Stimulated activated CD8-positive, alpha-beta memory T cell treated with anti-CD3 and anti-CD28 coated beads, Interleukin-2, amount 100 ng/mL, for 1 hour (primary cell): ENCODE measurements at places on chromosomes 5 and 9.
A peak's percentile ranks its signal among the peaks of the same experiment; 100 is the strongest.

- no peak for DNase-seq
Observed at GRCh38 chr9:89079391-89079790, 88.1 kb downstream of the S1PR3 start.

DNA sequence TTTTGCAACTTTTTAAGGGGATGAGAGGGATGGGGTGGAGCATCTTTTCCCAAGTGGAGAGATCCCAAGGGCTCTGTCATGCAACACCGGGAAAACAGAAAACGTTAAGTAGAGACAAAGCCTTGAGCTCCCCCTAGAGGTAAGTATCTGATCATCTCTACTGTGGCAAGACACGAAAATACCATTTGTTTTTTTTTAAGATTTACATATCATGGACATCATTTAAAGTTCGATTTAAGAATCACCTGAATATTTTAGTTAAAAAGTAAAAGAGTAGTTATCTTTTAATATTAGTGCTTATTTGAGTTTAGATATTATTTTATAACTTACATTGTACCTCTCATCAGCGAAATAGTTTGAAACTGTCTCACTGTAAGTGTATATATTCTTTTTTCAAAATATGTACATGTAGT, 200.4 kb downstream of the LRRC70 start:
- DNase-seq = no peak

DNA sequence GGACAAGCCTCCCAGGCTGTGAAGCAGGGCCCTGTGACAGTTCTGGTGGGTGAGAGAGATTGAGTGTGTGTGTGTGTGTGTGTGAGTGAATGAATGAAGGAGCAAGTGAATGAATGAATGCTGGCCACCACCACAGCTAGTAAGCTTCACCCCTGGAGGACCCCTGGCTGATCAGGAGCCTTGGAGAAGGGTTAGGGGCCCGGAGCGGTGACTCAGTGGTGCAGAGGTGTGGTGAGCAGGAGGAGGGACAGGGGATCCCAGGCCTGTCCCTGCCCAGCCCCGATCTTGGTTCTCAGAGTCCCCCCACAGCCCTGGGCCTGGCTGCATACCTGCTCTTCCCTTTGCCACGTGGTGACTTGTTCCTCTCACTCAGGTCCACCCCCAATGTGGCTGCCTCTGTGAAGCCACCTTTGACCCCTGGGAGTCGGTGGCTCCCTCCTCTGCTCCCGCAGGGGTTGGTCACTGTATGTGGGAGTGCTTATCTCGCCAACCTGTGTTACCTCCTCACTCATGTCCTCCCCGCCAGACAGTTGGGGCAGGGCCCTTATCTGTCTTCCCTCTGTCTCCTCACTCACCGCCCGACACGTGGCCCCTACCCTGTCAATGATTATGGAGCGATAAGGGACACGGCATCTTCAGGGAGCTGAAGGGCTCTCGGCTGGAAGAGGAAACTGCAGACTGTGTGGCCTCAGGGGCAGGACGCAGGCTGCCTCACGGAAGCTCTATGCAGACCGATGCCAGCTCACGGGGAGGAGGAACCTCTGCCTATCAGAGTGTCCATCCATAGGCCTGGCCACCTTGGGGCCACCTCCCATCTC, 99.9 kb upstream of the PITX1 start:
- no peak for DNase-seq

DNA sequence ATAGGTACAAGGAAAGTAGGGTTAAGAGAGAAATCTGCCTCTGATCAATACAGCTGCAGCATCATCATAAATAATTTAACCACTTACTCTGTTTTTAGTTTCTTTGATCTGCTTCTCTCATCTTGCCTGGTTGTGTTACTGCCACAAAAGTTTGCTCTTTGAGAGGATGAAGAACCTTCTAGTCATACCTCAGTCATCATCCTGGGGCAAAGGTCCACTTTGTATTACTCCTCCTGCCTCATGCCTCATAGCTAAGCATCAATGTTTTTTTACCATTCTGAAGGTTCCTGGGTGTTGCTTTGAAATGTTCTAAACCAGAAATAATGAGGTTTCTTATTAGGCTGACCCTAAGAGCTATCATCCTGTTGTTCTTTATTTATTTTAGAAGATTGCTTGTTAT, 17.1 kb upstream of the TRIM36 start:
- DNase-seq = no peak

- DNase-seq = no peak
Observed at GRCh38 chr5:132417889-132418485, 48.5 kb downstream of the SLC22A5 start.

- DNase-seq = no peak
Observed at GRCh38 chr5:169049712-169050111, 251.2 kb downstream of the SLIT3 start.

DNA sequence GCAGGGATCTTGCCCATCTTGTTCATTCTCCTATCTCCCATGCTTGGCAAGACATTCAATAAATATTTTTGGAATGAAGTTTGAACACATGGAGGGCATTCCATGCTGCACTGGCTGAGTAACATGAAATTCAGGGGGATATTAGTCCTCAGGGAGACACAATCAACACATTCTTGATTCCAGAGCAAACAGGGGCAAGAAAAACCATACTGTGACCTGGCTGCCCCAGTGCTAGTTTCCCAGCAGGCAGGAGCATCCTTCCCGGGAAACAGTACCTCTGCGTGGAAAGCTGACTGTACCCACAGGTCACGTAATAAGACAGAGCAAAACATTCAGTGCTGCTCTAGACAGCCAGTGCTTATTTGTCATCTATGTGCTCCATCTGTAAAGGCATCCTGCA, 66.3 kb upstream of the SPOCK1 start:
- DNase-seq = no peak

- no peak for DNase-seq
Observed at GRCh38 chr5:73374520-73375190, 73.9 kb downstream of the FOXD1 start.

GRCh38 chr5:64979531-64979930, 210.8 kb downstream of the CWC27 start:
- DNase-seq = no peak

DNA sequence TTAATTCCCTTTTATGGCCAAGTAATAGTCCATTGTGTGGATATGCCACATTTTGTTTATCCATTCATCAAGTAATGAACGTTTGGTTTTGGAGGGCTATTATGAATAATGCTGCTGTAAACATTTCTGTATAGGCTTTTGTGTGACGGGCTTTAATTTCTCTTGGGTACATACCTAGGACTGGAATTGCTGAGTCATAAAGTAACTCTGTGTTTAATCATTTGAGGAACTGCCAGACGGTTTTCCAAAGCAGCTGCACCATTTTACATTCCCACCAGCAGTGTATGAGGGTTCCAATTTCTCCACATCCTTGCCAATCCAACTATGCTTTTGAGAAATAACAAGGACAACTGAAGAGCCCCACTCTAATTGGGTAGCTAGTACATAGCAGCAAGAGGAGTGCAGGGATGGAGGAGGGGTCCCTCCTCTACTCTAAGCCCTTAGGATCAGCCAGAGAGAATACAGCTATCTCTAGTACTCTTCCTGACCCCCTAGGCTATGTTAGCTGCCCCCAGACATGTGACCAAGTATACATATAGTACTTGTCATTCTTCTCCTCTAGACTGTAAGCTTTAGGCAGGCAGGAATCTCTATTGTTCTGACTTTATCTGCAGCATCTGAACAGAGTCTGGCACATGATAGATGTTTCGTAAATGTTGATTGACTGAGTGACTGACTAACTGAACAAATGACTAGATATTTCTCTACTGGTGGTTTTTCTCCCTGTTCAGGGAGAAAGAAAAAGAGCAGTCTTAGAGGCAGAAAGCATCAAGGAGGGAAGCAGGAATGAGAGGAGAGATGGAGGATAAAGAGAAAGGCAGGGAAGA, 22.1 kb upstream of the MATR3 start:
- no peak for DNase-seq

DNA sequence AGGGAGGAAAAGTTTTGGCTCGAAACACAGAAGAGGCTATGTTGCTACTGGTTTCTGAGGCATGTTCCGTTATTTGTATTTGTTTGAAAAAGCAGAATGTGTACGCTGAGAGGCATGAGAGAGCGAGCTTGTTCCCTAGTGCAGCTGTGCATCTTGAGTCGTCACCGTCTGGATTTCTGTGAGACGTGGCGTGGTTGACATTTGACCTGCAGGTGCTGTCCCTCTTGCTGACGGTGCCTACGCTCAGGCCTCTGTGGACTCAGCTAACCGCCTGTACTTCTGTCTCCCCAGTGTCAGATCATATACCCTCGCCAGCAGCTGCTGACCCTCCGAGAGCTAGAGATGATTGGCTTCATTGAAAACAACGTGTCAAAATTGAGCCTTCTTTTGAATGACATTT, 21.5 kb downstream of the TRIP13 start:
- DNase-seq = no peak

GRCh38 chr9:33446240-33446945, 1.0 kb downstream of the AQP3 start:
- DNase-seq = peak; percentile 14

DNA sequence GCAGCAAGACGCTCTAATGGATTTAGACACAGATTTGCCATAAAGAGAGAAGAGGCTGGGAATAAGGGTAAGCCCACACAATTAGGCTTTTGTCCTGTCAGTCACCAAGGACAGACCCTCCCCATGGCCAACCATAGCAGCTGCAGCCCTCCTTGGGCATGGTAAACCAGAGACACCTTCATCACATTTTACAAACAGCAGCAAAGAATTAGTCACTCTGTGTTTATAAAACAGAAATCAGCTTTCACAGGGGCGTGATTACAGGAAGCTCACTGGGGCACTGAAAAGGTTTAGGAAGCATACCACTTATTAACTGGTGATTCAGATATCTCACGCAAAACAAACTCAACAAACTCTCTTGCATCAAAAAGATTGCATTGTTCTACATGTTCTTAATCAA, 37.3 kb upstream of the ZNF622 start:
- no peak for DNase-seq

DNA sequence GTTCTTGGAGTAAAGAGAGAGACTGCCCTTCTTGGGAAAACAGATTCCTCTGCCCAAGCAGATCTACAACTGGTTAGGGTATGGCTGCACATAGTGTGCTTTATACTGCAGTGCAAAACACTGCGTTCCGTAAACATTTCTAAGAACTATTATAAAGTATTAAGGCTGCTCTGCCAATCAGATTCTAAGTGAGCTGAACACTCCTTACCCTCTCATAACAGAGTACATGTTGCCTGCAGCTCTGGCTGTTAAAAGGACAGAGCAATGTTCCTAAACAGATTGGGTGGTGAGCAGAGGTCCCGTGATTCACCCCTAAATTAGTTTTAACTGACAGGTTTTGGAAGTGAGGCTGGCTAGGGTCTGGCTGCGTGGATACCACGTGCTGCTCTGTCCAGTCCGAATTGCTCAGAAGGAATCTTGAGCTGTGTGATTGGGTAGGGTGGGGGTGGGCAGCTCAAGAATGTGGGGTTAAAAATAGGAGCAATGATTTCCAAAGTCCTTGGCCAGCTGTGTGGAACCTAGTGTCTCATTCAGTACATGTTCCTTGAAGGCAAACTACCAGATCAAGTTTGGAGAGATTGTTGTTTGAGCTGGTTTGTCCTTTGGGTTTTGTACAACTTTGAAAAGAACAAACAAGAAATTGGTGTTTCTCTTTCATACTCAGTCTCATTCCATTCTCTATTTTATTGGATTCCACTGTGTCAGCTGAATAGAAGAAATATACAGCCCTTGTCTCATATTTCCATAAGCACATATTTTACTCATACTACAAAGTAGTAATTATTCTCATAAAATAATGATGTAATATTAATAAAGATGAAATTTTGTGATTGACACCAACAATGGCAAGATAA, 497.6 kb upstream of the CD180 start:
- no peak for DNase-seq

DNA sequence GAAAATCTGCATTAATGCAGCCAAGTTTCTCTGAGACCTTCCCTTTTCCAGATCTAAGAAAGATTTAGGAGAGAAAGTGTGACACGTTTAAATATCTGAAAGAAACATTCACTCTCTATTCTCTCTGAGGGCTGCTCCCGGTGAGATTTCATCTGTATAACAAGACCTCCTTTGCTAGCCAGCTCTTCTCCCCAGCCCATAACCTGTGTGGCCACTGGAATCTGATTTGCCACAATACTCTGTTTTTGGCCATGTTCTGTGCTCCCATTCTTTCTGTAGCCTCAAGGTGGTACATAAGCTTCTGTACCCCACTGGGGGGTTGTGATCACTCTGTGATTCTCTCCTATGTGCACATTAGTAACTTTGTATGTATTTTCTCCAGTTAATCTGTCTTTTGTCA, 291.0 kb upstream of the SEMA6A start:
- no peak for DNase-seq

DNA sequence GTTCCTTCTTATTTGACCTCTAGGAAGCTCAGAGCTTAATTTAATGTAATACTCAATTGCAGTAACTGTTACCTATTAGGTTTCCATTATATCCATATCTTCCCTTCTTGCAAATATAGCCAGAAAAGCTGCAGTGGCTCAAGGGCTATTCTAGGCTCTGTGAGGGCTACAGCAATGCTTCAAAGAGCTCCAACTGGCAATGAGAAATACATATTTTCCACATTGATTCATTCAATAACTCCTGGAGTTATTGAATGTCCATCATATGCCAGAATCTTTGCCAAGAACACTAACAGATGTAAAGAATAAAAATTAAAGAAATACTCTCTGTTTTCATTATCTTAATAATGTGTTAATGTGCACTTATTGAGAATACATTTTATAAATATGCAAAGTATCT, 396.9 kb upstream of the PAPPA start:
- no peak for DNase-seq

- DNase-seq = no peak
Observed at GRCh38 chr9:89873801-89874200, 269.0 kb downstream of the GADD45G start.

- DNase-seq = no peak
Observed at GRCh38 chr9:130732136-130732535, 38.6 kb downstream of the EXOSC2 start.

- no peak for DNase-seq
Observed at GRCh38 chr9:16475257-16475656, 395.2 kb downstream of the BNC2 start.

DNA sequence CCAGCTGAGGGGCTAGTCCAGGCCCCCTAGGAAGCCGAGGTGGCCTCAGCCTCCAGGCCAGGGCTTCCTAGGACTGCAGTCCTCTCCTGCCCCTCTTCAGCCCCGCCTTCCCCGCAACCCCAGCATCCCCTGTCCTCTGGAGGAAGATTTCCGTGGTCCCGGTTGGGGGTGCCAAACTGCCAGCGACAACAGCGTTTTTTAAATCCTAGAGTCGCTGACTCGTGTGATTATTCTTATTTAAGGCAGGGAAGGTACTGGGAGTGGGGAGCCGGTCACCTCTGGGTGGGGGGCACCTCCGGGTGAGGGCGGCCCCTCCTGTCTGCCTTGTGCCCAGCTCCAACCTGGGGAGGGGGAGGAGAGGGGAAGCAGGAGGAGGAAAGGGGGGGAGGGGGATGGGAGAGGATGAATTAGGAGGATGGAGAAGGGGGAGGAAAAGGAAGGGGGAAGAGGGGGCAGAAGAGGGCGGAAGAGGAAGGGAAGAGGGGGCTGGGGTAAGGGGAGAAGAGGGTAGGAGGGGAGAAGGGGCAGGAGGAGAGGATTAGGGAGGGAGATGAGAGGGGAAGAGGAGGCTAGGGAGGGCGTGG, 173.1 kb upstream of the IER5L start:
- no peak for DNase-seq

DNA sequence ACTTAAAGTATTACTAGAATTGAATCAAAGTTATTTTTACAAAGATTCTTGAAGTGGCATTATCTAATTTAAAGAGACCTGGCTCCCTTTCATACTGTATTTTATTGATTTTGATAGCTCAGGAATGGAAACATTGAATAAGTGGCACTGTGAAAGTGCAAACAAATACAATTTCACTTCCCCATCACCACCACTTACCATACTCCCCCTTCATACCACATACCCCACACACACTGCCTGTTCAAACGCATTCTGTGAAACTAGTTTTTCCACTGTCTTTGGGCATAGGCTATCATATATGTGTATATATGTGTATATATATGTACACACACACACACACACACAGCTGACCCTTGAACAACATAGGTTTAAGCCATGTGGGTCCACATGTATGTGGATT, 62.1 kb upstream of the ATG10 start:
- no peak for DNase-seq
